Stimulated activated CD8-positive, alpha-beta memory T cell treated with anti-CD3 and anti-CD28 coated beads, Interleukin-7, amount 100 ng/mL, for 1 hour (primary cell): ENCODE measurements at places on chromosomes 7 and 10.

GRCh38 chr7:39317107-39317506 is 249.1 kb upstream of the YAE1 start:
- no peak for DNase-seq

GRCh38 chr10:43846187-43846680 is 197.6 kb upstream of the ZNF32 start:
- no peak for DNase-seq

DNA sequence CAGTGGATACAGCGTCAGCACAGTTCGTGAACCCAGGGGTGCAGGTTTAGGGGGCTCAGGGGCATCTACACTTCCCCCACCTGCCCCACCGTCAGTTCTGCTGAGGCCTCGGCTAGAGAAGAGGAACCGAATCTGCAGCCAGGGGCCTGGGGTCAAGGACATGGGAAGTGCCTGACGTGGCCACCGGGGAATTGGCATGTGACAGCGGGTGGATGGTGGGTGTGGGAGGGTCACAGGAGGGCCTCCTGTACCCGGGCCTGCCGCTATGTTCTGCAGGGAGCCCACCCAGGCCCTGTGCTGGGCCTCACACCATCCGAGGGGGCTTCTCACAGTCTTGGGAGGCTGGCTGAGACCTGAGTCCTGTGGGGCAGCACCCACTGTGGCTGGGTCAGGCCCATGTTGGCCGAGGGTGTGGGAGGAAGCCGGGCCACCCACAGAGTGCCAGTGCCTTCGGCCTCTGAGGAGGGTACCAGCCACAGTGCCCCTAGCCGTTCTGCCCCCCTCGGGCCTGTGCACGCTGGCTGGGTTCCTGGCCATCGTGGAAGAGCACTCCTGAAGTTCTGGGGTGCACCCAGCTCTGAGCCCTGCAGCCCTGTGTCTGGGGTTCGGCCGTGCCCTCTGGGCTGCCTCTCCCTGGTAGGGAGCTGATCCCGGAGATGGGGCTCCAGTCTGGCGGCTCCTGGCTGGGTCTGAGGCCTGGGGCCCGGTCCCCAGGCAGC is 5.9 kb downstream of the TTYH3 start:
- no peak for DNase-seq

DNA sequence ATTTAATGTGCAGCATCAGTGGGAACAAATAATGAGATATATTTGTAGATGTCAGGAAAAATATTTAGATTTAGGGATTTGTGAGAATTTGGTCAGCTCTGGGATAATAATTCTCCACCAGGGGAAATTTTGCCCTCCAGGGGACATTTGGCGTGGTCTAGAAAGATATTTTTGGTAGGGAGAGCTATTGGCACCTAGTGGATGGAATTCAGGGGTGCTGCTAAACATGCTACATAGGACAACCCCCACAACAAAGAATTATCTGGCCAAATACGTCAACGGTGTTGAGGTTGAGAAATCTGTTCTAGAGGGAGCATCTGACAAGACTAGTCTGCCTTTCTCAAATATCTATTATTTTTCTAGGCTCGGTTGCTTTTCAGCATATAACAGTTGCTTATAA is 2.1 kb downstream of the ADK start:
- DNase-seq: no peak

- DNase-seq: no peak
Measured at GRCh38 chr7:31302356-31302755, 38.2 kb downstream of the NEUROD6 start.

GRCh38 chr7:29035044-29035740 is 77.1 kb upstream of the TRIL start:
- DNase-seq: no peak

DNA sequence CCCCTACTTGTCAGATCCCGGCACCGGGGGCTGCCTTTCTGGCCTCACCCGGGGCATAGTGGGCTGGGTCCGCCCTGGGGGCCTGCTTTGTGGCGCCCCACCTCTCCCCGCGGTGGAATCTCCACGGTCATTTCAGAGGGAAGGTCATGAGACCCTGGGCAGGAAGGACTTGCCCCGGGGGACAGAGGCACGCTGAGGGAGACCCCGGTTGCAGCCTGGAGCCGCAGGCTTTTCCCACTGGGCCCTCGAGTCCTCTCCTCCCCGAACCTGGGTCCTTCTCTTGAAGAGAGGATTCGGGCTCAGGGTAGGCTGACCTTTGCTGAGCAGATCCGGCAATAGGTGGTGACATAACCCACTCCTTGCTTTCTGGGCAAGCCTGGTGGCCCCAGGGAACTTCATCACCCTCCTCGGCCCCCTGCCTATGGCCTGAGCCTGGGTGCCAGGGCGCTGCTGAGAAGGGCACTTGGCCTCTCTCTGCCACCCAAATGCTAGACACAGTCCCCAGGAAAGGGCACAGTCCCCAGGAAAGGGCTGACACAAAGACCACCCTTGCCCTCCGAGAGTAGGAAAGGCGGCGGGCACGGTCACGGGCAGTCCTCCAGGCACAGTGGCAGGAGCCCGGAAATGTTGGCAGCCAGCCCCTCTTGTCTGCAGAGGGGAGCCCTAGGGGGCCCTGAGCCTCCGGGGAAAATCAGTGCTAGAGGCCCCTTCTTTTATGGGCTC is 36.2 kb downstream of the FKBP6 start:
- DNase-seq: no peak

DNA sequence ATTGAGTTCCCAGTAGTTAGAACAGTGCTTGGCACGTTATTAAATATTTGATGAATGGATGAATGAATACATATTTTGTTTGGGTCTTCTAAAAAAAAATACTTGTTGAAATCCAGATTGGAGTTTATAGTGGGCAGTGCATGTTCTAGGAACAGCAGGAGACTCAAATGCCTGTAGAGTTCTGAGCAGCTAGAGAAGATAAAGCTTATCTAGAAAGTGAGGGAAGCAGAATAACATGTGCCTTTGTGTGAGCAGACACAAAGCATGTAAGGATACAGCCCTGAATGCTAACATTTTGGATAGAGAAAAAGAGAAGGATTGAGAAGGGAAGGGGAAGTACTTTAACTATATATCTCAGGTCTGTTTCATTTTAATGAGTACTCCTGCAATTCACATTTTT is 71.9 kb downstream of the SRI start:
- DNase-seq: no peak

DNA sequence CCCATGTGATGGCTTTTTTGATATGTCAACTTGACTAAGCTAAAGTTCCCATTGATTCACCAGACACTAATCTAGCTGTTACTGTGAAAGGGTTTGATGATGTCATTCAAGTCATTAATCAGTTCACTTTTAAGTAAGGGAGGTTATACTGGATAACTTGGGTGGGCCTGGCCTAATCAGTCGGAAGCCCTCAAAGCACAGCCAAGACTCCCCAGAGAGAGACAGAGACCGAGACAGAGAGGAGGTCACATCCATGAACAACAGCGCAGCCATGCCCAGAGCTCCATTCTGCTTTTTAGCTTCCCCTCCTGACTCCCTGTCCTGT is 103.4 kb downstream of the TRIL start:
- DNase-seq: no peak

DNA sequence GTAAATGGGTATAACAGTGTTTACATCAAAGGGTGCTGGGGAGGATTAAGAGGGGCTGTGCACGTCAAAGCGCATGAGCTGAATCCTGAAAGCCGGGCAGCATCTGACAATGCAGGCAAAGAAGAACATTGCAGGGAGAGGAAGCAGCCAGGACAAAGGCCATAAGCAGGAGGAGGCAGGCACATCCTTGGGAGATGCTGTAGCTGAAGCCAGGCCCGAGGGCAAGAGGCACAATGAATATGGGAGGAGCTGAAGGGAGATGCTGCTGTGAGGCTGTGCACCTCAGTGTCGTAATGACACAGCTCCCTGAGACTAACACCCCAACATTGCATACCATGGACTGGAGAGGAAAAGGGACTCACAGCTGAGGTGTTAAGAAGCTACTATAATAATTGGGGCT is 129.2 kb downstream of the BTAF1 start:
- no peak for DNase-seq

GRCh38 chr10:80491251-80492102 is 37.4 kb downstream of the TSPAN14 start:
- no peak for DNase-seq

- no peak for DNase-seq
Measured at GRCh38 chr7:155351120-155351870, 53.6 kb downstream of the INSIG1 start.
